ENCODE measurements at places on chromosomes 5 and 9.

DNA sequence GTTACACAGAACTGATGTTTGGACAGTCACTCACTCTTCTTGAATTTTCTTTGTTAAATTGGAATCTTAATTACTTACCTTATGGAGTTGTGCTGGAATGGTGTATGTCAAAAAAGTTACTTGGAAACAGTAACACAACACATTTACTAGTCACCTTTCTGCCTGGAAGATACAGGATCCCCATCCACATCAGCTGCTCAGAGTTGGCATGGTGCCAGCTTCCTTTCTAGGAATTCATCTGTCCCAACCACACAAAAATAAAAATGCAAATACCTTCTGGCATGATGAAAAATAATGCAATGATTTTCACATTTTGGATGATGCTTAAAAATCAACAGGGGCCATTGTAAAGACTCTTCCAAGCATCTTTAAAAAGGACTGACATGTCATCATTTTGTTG, 341.5 kb downstream of the TMEM38B start:
- no peak for DNase-seq

DNA sequence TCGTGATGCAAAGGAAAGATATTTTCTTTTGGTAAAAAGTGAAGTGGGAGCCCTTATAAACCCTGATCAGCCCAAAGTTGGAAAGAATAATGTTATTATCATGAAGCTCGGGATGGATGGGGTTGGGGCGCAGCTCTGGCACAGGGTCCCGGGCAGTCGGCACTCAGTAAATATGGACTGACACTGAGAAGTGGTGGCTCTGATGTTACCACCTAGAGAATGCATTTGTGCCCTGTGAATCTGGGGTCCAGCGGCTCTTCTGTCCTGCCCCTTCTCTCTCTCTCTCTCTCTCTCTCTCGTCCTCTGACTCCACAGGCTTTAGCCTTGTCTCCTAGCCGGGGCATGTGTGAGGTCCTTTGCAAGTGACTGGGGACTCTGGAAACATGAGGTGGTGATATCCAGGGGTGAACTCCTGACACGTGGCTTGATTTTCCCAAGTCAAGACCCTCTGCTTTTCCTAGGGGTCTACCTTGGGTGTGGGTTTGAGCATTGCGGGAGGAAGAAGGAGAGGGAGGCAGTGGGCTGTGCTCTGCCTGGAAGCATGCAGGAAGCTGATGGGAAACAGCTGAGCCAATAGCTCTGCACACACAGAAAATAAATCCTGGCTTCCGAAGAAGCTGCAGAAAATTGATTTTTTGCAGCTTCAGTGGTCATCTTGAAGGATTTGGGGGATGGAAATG, 162.7 kb downstream of the MACROH2A1 start:
- no peak for DNase-seq

DNA sequence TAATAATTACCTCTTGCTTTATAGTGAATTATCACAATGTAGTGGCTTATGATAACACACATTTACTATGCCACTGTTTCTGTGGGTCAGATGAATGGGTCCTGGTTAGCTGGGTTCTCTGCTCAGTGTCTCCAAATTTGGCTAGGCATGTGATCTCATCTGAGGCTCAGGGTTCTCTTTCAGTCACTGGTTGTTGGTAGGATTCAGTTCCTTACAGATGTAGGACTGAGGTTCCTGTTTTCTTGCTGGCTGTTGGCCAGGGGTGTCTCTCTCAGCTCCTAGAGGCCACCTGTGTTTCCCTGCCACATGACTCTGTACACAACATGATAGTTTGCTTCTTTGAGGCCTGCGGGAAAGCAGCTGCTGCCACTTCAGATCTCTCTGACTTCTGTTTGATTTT, 7.1 kb downstream of the NFX1 start:
- DNase-seq = no peak

GRCh38 chr5:4205398-4205797, 609.8 kb downstream of the IRX1 start:
- no peak for DNase-seq

- no peak for DNase-seq
Measured at GRCh38 chr9:129595311-129595741, 25.6 kb downstream of the C9orf50 start.

DNA sequence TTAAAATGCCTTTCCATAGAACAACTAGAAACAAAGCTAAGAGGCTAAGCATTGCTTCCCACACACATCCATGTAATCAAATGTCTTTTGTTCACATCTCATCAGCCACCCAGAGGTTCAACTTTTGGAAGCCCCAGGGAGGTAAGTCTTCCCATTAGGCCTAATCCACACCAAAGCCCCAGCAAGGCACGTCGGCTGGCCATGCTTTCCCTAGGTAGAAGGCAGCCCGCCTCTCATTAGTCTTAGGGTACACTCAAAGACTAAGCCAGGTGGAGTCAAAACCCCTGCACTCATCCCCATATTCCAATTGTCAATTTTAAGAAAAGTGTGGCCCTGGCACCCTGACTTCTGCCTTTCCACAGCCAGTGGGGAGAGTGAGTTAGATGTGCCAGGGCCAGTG, 87.9 kb downstream of the ATPSCKMT start:
- DNase-seq = no peak

DNA sequence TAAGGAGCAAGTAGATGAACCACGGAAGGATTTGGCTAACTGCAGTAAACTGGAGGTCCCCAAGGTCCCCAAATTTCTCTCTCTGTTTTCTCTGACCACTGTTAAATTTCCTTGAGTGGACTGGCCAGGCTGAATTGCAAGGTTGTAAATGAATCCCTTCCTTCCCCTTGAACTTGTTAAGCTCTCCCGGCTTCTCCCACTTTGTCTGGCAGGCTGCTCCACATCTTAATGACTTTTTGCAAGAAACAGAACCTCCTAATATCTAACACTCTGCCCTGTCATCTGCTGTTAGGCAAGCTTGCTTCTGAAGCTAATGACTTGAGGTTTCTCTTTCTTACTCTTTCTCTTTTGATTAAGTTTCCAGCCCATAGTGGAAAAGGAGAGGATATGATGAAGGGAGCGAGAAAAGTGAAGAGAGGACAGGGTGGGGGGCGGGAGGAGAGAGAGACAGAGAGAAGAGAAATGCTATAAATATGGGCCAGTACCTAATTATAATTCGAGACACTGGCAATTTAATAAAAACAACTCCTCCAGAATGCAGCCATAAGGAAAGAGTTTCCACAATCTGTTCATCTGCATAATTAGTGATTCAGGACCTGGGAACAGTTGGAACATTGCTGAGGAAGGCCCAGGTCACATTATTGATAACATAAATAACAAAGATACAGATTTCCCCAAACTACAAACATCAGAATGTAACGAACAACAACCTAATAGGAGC, 437.3 kb upstream of the MPDZ start:
- no peak for DNase-seq

GRCh38 chr5:149141957-149142851, 911 bp downstream of the ABLIM3 start:
- no peak for DNase-seq

DNA sequence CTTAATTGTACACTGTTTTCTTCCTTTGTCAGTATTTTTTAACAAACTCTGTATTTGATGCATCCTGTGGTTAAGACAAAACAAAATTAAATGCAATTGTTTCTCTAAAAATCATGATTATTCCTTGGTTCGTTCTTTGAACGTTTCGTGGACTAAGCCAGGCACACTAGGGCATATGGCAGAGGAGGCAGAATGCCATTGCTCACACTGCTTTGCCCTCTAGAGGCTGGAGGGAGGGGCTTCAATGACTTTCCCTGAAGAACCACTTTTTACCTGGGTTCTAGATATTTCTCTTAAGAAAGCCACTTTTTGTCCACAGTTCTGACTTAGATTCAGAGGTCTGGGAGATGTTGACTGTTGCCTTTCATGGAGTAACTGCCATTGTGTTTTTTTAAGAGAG, 236.2 kb upstream of the ADAMTSL1 start:
- no peak for DNase-seq

DNA sequence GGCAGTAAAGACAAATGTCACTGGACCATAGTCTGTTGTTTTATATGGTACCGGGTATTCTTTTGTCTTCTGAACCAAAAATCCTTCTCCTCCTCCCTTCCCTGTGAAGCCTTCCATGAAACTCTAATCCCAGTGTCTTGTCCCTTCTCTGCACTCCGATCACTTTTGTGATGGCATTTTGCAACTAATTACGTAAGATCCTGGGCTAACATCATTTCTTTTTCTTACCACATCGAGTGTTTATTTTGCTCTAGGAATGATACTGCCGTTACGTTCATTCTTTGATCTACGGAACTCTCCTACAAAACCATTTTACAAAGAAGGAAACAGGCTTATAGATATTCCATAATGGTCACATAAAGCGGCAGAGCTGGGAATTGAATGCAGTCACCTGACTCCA, 33.7 kb downstream of the SNX18 start:
- DNase-seq = no peak

- no peak for DNase-seq
Measured at GRCh38 chr5:131305906-131306305, 42.1 kb downstream of the CDC42SE2 start.

GRCh38 chr5:149143470-149143869, 2.2 kb downstream of the ABLIM3 start:
- DNase-seq = peak; percentile 62

GRCh38 chr5:87394411-87395165, 18.1 kb downstream of the CCNH start:
- DNase-seq = no peak

DNA sequence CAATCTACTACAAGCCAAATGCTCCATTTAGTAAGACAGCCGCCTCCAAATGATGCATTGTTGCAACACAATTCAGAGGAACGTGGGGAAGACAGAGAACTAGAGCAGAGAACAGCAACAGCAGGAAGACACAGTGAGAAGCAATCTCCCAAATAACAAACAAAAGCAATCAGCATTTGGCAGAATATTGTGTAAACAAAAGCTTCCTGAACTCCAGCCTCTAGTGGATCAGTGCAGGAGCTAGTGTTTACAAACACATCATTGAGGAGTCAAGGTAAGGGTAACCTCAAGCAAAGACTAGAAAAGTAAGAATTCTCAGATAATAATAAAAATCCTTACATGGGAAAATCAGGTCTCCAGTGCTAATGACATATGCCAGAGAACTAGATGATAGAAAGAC, 20.6 kb downstream of the FST start:
- DNase-seq = no peak

DNA sequence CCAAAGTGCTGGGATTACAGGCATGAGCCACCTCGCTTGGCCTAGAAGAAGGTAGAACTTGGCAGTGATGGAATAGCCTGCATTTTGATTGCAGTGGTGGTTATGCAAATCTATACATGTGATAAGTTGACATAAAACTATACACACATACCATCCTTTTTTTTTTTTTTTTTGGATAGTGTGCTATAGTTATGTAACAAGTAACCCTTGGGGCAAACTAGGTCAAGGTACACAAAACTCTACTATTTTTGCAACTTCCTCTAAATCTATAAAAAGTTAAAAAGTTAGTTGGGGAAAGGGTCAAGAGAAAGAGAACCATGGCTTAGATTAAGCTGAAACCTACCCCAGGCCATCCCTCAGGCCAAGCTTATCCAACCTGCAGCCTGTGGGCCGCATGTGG, 11.1 kb downstream of the TRIM14 start:
- DNase-seq = no peak

DNA sequence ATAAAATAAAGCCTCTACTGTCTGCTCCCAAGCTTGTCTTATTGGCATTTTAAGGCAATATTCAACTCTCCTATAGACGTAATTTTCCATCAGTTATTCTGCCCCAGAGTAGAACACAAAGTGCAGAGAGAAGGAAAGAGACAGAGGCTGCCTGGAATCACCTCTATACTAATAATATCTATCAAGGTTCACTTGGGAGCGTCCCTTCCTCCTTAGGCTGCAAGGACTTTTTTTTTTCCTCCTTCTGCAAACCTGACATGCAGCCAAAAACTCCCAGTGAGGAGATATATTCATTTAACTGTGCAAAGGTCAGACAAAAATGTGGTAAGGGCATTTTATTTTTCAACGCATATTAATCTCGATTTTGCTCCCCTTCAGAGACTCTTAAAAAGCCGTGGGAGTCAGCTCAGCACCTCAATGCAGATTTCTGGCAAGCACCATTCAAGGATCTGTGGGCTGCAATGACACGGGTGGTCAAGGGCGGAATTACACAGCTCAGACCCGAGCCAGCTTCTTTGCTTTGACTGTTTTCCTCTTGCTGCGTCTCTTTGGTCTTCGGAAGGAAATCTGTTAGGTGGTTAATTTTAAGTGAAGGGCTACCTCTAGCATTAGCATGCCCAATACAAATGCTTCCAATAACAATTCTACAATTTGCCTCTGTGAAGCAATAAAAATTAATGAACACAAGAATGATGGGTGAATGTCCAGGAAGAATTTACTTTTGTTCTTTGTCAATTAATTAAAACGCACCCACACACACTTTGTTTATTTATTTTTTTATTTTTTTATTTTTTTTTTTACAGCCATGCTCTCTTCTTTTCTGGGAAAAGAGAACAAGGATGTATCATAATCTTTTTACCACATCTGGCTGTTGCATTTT, 587.7 kb upstream of the GRAMD2B start:
- peak; percentile 1 for DNase-seq

DNA sequence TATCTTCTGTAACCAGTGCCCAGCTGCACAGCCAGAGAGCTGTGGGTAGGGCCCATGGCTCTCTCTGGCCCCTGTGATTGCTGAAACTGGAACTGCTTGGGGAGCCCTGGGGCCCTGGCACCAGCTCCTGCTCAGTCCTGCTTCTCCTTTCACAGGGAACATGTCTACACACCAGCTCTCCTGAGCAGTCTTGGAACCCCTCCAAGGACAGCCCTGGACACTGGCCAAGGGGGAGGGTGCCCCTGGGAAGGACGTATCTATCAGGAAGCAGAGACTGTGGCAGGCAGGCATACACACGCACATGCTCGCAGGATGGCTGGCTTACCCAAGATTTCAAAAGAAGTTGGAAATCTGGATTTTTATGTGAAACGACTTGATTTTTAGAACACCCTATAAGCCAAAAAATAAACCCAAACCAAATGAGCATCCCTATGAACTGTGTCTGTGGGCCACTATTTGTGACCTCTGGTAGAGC, 8.8 kb upstream of the TRAF1 start:
- DNase-seq = peak; percentile 67

GRCh38 chr5:96855031-96855872, 21.0 kb upstream of the ERAP2 start:
- no peak for DNase-seq

DNA sequence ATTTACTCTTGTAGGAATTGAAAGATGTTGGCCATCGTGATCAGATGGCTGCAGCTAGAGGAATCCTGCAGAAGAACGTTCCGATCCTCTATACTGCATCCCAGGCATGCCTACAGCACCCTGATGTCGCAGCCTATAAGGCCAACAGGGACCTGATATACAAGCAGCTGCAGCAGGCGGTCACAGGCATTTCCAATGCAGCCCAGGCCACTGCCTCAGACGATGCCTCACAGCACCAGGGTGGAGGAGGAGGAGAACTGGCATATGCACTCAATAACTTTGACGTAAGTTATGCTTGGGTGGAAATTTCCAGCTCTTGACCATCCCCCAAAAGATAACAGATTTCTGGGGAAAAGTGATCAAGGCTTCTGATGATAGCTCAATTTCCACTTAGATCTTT, 50.6 kb downstream of the LRRTM2 start:
- no peak for DNase-seq

DNA sequence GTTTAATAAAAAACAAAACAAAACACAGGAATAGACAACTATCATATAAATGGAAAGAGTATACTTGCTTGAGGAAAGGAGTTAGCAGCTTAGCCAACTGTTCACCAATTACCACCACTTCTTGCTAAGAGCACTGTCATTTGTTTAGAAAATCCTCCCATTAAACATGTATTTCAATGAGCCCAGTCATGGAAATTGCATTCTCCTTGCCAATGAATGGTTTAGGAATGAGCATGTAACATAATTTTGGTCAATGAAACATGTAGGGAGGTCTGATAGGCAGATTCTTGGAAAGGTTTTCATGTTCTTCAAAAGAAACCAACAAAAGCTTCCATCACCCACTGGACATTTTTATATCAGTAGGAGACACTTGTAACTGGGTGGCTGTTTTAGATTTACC, 502.8 kb upstream of the PAPPA start:
- DNase-seq = no peak

Data from amniotic stem cell (primary cell).